Tibial nerve (tissue), 4 donors: ENCODE measurements at places on chromosomes 3 and 15. TPM values are rescaled to one million over a fixed set of nuclear protein-coding genes. Genes with fewer than 3 reads are reported as not detected.

DPPA2 gene
- total RNA-seq: not detected

P2RY1 gene
- total RNA-seq: 8.3 TPM

RETNLB gene
- not detected for total RNA-seq

CASR gene
- total RNA-seq: not detected

ALG3 gene
- 61.6 TPM for total RNA-seq
